ENCODE measurements at places on chromosomes 3 and 15.

GRCh38 chr3:148459931-148460513 is 237.7 kb upstream of the AGTR1 start:
- DNase-seq = no peak

- no peak for DNase-seq
These were observed 24.1 kb downstream of the SLC51A start for GRCh38 chr3:196240424-196240823.

GRCh38 chr3:128080323-128081080 is 28.3 kb downstream of the SEC61A1 start:
- DNase-seq = no peak

DNA sequence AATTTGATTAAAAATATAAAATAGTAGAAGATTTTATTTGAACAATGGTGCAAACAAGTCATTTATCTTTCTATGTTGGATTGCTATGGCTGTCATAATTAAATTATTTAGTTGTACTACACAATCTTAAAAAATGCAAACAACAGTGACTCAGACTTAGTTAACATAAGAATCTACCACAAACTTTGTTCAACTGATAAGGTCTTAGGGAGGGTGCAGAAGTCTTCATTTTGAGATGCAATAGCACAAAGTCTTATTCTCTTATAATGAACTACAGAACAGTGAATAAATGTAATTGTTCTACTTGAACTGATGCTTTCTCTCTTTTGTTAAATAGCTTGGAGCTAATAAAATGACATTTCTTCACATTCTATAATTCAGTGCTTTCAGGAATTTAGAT is 482.8 kb upstream of the NAALADL2 start:
- no peak for DNase-seq

DNA sequence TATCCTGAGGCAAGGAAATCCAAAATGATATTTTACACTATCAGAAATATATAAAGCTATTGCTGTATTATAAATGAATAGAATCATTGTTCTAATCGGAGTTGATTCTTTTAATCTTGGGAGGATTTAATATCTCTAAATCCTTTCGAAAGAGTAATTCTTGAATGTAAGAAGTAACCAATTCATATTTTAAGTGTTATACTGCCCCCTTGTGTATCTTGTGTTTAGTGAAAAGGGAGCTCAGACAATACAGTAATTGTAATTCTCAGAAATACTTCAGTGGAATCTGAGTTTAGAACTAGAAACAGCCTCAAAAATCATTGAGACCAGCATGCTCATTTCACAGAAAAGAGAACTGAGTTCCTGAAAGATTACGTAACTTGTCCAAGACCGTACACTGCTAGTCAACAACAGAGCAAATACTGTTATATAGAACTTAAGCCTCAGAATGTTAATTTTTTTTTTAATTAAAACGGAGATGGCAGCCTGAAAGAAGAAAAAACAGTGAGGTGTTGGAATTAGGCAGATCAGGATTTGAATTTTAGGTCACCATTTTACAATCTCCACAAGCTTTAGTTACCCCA is 42.9 kb downstream of the PLCH1 start:
- DNase-seq = no peak

- no peak for DNase-seq
These were observed 39.3 kb downstream of the KY start for GRCh38 chr3:134611516-134611915.

DNA sequence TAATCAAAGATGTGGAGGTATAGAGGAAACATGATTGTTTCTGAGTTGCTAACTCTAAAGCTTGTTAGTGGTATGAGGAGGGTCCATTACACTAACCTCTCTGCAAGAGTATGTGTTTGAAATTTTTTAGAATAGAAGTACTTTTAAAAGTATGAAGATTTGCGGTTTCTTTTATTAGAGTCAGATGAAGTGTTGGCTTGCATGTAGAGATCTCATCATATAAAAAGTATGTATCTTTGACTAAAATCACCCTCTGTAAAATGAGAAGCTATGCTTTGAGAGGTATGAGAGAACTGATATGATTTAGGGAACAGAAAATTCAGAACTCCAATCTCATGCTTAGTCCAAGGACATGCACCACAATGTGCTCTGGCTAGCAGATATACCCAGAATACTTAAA is 140.4 kb upstream of the MBNL1 start:
- no peak for DNase-seq

DNA sequence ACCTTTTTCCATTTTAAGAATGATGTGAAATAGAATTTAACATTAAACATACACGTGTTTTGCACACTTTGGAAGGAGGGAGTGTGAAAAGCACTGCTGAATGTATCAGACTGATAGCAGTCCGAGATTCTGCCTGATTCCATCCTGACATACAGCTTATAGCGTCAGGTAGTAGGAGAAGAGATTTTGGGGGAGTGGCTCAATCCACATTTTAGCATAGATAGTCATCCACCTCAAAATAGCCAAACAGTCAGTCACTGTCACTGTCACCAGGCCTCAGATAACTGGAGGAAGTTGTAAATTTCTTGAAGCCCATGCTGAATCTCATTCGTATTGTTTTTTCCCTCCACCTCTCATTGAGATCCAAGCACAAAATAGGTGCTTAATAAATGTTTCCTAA is 35.4 kb upstream of the ARHGEF26 start:
- DNase-seq = no peak

DNA sequence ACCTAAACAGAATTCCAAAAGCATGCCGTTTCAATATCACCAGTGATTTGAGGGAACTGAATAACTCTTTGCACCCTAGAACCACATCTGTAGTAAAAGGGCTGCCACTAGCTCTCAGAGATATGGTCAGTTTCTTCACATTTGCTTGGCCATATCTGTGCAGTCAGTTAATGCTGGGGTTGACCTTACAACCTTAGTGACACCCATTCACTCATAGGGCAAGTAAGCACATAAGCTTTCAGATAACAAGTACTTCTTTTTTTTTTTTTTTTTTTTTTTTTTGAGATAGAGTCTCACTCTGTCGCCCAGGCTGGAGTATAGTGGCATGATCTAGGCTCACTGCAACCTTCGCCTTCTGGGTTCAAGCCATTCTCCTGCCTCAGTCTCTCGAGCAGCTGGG is 20.4 kb upstream of the FSIP1 start:
- DNase-seq = no peak

DNA sequence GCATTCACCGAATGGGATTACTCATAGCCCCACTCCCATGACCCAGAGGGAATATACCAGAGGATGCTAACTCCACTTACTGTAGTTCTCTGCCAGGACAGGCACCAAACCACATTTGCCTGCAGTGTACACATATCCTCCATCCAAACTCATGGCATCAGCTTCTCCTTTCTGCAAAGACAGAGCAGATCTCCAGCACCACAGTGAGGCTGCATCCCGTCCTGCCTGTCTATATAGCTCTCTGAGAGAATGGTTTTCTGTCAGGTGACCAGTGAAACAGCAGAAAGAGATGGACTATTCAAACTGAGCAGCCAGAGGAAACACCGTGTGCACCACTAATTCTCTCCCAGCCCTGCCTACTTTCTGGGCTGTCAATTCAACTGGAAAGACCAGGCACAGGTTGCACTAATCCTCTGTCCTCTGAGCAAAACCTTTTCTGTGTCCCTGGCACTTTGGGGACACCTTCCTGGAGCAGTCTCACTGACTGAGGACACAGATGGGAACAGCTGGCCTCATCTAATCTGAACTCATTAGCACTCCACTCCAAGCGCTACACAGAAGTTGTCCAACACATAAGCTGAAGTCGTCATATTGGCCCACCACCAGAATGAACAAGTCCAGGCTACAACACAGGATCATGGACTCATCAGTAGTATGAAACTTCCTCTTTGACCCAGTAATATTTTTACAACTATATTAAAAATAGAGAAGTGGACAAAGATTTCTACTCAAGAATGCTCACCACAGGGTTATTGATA is 17.3 kb downstream of the LTF start:
- DNase-seq = no peak

GRCh38 chr3:188734395-188734794 is 437.4 kb upstream of the TPRG1 start:
- no peak for DNase-seq

DNA sequence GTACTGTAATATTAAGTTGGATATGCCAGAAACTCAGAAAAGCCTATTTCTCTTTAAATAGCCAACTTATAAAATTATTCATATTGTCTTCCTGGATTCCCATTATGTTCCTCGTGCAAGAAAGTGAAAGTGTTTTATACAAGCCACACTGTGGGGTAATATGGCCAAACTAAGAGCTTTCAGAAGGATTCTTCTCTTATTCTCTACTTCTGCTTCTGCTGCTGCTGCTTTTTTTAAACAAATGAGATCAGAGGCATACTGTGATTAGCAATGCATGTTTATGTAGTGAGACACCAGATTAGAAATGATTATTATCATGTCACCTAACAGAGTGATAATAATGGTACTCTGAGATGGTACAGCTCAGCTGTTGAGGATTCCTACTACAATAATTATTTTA is 1026.5 kb upstream of the CFAP20DC start:
- no peak for DNase-seq

DNA sequence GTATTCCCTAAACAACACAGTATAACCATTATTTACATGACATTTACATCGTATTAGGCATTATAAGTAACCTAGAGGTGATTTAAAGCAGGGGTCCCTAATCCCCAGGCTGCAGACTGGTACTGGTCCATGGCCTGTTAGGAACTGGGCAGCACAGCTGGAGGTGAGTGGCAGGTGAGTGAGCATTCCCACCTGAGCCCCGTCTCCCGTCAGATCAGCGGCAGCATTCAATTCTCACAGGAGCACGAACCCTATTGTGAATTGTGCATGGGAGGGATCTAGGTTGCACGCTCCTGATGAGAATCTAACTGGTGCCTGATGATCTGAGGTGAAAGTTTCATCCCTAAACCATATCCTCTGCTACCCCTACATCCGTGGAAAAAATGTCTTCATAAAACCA is 138.2 kb downstream of the ATP10A start:
- no peak for DNase-seq

GRCh38 chr3:54538346-54538745 is 389.5 kb downstream of the LRTM1 start:
- no peak for DNase-seq

GRCh38 chr15:101828774-101829173 is 16.8 kb downstream of the OR4F15 start:
- no peak for DNase-seq

DNA sequence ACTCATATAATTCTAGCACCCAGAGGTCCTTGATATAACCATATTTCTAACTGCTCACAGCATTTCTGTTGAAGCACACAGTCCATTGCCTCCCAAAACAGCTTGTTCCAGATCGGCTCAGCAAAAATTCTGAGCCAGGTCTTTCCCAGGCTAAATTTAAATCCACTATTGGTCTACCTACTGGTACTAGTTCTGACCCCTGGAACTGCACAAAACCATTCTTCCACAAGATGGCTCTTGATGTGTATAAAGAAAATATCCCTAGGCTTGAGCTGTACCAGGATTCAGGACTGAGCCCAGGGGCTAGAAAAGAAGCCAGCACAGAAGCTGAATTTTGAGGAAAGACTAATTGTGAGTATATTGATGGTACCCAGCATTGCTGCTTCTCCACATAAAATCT is 75.4 kb upstream of the ABHD17C start:
- no peak for DNase-seq

DNA sequence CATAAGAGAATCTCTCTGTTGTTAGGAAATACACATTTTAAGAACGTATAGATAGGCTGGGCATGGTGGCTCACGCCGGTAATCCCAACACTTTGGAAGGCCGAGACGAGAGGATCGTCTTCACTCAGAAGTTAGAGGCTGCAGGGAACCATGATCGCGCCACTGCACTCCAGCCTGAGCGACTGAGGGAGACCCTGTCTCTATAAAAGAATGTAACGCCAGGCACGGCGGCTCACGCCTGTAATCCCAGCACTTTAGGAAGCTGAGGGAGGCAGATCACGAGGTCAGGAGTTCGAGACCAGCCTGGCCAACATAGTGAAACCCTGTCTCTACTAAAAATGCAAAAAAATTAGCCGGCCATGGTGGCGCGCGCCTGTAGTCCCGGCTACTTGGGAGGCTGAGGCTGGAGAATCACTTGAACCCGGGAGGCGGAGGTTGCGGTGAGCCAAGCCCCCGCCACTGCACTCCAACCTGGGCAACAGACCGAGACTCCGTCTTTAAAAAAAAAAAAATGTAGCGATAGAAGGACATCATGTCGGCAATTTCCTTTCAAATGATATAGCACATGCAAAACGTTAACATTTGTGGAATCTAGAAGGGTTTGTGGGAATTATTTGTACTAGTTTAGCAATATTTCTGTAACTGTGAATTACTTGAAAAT is 730 bp upstream of the RPL14 start:
- DNase-seq = no peak

- DNase-seq = no peak
These were observed 229.1 kb upstream of the IGF1R start for GRCh38 chr15:98419173-98419780.

GRCh38 chr15:31407851-31408250 is 81.2 kb downstream of the KLF13 start:
- DNase-seq = no peak

DNA sequence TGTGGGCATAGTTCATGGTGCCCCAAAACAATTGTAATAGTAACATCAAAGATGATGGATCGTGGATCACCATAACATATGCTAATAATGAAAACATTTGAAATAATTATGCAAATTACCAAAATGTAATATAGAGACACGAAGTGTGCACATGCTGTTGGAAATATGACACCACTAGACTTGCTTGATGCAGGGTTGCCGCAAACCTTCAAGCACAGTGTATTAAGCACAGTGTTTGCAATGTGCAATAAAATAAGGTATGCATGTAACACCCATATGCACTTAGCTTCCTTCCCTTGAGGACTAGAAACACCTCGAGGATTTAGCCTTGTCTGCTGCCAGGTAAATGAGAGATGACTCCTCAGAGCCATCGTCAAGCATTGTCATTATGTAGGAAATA is 10.9 kb upstream of the GJD2 start:
- no peak for DNase-seq

DNA sequence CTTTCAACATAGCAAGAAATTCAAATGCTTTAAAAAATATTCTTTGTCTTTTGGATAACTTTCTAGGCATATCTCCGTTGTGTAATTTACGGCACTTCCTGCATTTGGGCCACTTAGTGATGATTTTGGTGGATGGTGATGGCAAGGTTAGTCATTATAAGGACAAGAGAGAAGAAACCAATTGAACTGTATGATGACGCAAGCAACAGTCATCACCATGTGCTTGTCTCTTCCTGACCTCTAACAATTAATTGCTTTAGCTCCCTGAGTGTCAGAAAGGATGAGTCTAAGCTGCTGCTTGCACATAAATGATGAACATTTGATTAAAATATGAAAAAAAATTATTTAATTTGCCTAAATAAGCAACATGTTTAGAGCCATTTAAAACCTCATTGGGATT is 11.3 kb upstream of the P2RY12 start:
- DNase-seq = no peak

- DNase-seq = no peak
These were observed 47.5 kb upstream of the LIMD1 start for GRCh38 chr3:45546716-45547701.

GRCh38 chr3:142523921-142524566 is 54.5 kb downstream of the ATR start:
- no peak for DNase-seq

DNA sequence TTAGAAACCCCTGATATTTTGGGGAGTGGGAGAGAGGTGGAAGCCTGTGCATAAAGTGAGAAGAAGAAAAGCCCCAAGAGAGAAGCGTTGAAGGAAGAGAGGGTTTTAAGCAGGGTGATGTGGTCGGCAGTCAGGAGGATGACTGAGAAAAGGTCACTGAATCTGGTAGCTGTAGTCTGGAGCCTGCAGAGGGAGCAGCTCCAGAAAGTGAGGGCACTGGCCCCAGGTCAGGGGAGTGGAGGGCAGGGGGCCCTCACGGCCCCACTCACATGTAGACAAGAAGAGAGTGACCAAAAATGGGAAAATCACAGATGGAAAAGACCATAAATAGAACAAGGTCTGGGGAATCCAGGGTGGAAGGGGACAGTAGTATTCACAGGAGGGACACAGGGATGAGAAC is 105.5 kb downstream of the RYK start:
- no peak for DNase-seq

All from SIG-M5 (cell line).